ENCODE measurements at places on chromosomes 4 and X.

DNA sequence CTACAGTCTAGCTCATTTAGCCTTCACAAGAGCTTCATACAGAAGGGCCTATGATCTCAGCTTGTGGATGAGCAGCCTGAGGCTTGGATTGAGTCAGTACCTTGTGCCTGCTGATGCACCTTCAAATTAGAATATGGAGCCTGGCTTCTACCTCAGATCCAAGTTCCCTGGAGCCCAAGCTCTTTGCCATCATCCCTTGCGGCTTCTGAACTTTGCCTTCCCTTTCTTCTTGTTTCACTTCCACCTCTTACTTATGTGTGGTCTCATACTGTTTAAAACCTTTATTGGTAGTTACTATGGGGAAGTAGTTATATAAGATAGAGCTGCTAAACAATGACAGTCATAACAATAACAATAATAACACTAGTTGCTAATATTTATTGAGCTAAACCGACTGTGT lies 84.3 kb upstream of the AFF2 start:
- DNase-seq, result no peak

DNA sequence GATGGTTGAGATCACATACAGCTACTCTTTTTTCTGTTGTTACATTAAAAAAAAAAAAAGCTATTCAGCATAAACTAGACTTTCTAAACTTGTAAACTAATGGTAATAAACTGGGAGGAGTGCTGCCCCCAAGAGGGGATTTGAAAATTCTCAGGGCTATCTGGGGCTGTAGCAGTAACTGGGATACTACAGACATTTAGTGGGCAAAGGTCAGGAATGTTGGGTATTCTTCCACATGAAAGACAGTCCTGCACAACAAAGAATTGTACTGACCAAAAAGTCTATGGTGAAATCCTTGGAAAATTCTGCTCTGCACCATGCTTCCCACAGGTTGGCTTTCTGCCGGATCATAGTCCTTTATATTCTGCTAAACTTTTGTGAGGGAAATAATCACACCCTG lies 232.6 kb upstream of the BOD1L1 start:
- DNase-seq, result no peak

- DNase-seq, result no peak
These were observed 11.3 kb downstream of the PSAPL1 start for GRCh38 chr4:7423391-7423790.

DNA sequence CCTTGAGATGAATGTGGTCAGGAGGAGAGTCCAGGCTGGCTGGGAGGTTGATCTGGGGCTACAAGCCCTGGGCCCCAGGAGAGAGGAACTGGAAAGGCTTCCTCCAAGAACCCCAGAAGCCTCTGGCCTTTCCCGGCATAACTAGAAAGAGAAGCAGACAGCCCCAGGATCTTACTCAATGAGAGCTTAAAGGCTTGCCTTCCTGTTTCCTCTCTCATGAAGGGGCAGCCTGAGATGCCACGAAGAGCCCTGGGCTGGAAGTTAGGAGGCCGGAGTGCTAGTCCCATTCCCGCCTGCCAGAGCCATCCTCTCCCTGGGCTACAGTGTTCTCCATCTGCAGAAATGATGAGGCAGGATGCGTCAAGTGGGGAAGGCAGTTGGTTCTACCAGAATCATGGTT lies 20.1 kb upstream of the XPNPEP2 start:
- no peak for DNase-seq

- no peak for DNase-seq
These were observed 35.1 kb upstream of the ZNF41 start for GRCh38 chrX:47518144-47518543.

DNA sequence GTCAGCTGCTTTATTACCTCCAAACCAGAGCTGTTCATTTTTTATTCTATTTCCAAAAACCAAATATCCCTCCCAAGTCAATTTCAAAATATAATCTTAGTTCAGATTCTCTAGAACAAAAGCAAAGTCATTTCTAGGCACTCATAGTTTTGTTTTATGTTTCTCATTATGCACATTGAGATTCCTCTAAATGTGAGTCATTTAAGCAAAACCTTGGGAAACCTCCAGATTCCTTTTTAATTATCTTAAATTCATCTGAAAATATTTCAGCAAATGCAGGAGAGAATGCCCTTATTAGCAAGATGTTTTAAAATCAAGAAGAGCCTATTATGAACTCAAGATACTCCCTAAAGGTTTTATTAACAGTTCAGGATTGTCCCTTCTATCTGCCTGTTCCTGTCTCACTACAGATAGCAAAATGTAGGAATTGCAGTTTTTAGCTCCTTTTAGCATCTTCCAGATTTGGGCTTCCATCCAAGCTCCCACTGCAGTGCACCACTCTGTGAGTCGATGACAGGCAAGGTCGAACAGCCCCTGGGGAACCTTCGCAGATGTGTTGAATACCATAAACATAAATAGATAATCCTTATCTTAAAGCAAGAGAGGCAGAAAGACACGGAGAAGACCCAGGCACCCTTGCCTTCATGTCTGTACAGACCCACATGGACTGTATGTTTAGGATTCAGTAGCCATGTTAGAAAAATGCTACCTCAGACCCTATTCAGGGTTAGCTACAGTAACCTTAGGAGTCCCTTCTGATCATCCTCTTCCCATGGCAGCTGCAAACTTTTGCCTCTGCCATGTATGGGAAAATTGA lies 11.3 kb upstream of the SLC9A7 start:
- no peak for DNase-seq

- DNase-seq, result no peak
These were observed 74.3 kb downstream of the RBM47 start for GRCh38 chr4:40555176-40555900.

DNA sequence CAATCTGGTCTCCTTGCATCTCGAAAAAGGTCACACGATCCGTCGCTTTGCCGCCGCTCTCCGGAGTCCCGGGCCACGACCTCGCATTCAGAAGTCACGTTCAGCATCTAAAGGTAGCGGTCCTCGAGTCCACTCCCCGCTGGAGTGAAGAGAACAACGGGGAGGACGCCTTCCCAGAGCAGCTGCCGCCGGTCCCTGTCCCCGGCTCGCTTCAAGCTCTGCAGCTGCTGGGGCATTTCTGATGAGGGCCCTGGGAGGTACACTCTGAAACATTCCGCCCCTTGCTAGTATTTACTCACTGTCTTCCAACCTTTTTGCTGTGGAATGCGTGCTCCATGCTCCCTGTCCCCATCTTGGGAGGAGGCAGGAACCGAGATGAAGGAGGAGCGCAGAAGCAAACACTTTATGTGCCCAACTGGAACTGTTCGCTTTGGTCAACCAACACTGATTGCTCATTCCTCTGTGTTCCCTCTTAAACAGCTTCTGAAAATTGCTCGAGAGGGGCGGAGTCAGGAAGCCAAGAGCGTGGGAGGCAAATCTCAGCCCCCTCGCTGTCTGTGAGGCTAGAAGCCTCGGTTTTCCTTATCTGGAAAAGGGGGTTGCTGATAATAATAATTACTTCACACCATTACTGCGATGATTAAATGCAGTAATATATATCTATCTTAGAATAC lies 6.4 kb upstream of the VAMP7 start:
- no peak for DNase-seq

DNA sequence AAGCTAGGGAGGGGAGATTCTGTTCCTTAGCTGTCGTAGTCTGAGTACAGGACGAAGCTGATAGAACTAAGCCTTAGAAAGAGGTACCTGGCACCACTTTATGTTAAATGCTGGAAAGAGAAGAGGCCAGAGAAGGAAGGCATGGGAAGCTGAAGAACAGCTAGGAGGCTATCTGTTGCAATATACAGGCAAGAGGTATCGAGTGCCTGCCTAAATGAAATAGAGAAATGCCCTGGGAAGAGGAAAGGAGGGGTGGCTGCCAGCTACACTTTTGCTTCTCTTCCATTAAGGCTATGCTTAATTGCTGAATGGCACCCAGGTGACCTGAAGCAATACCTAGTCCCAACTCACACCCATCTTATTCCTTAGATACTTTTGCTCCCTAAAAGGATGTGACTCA lies 380.4 kb upstream of the FGF13 start:
- DNase-seq, result no peak

- no peak for DNase-seq
These were observed at the start of gene DUSP9 for GRCh38 chrX:153646620-153647373. TSS of gene DUSP9 (plus strand) at chrX:153647203. CDS start at chrX:153647954, 751 bp downstream.

DNA sequence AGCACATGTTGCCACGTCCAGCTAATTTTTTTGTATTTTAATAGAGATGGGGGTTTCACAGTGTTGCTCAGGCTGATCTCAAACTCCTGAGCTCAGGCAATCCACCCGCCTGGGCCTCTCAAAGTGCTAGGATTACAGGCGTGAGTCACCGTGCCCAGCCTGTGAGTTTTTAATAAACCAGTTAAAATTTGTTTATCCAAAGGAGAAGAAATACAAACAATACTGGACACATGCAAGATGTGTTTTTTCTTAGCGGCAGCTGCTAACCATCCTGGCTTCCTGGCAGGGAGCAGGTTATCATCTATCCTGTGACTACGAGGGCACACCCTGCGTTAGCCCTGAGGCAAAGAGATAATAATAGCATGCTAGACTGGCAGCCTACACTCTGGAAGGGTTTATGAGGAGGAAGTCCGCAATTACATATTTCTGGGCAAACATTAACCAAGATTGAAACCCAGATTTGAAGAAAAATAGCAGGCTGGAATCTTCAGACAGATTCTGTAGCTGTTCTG lies 191.4 kb downstream of the SPRY1 start:
- peak; percentile 92 for DNase-seq

- no peak for DNase-seq
These were observed 14.3 kb upstream of the RAB28 start for GRCh38 chr4:13498469-13498868.

DNA sequence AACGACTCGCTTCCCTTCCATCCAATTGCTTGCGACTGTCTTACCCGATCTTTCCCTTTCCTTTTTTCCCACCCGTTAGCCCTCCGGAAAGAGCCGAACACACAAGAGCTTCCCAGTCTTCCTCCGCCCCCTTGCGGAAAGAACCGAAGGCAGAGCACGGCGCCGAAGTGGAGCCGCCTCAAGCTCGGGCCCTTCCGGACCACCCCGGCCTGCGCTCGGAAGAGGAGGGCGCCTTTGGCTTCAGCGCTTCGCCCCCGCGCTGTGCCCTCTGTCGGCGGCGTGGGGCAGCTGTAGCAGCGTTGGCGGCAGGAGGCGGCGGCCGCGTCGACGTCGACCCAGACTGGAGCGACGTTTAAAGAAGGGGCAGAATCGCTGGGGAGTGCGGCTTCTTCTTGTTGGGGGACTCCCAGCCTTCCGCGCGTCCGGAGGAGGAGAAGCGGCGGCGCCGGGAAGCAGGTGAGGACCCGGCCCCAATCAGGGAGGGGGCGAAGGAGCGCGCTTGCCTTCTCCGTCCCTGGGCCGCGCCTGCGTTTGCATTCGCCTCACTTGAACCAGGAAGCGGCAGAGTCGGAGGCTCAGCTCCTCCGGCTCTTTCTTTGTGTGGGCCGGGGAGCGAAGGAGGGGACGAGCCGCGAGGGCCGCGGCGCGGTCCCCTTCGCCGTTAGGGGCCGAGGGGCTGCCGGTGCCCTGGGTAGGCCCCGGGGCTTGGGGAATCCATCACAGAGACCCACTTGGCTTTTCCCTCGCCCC lies at the start of gene ZBTB33:
ZBTB33 (plus strand) TSS at position 291 of the 750 bp plus-strand sequence. CDS start 2,604 bp downstream, outside the sequence.
- DNase-seq, result peak; percentile 97

GRCh38 chr4:184514121-184514988 lies 40.0 kb upstream of the IRF2 start:
- DNase-seq, result no peak

- DNase-seq, result no peak
These were observed 297.9 kb upstream of the CTSO start for GRCh38 chr4:156251373-156252065.

GRCh38 chrX:65900850-65901844 lies 138.7 kb downstream of the VSIG4 start:
- no peak for DNase-seq

DNA sequence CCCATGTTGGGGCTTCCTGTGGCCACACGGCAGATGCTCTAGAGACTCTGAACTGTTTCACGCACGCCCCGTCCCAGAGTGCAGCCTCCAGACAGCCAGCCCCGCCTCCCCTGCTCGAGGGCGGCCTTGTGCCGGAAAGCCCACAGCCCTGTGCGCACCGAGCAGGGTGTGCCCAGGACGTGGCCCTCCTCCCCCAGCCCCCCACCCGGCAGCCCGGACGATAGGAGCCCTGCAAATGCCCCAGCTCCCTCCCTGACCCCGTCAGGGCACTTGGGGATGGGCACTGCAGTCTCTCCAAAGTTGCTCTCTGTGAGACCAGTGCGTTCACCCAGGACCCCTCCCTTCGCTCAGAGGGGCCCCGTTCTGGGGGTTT lies 37.3 kb downstream of the ADRA2C start:
- DNase-seq, result no peak

DNA sequence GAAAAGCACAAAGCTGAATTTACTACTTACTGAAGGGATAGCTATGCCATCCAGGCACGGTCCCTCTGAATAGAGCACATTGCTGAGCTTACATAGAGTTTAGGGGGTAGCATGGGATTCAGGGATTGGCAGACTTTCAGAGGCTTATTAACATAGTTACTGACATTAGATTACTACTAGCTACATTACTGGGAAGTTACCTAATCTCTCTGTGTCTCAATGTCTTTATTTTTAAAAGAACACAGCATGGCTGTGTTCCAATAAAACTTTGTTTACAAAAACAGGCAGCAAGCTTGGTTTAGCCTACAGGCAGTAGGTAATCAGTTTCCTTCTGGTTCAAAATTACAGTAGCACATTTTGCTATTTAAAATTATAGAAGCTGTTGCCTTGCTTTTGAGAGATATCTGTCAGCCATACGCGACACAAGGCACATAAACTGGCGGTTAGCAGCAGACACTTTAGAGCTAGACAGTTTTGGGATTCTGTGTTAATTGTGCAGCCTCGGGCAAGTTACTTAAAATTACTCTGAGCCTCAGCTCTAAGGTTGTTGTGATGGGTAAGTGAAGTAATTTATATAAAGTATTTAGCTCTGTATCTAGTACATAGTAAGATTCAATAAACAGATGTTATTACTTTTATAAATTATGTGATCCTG lies 6.9 kb downstream of the KLHL8 start:
- DNase-seq, result no peak

GRCh38 chrX:39888730-39889129 lies 209.0 kb downstream of the BCOR start:
- no peak for DNase-seq

DNA sequence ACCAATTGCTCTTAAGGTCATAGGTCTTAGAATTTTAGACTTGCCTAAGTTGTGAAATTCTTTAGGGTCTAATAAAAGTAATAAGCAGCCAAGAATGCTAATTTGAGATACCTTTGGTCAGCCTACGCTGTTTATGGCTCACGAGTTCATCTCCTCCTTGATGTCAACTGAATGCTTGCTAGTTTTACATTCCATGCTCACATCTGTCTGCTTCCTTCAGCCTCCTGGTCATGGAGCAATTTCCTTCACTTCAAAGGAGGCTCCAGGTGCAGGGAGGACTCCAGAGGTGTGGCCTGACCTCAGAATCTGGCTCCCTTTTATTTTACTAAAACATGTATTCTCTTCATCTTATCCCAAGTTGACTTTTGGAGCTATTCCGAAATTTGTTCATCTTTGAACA lies 23.3 kb upstream of the LNX1 start:
- DNase-seq, result no peak

- no peak for DNase-seq
These were observed at the start of gene IL21 for GRCh38 chr4:122621016-122621507. TSS of gene IL21 (minus strand) at chr4:122621066. CDS start at chr4:122621011, 55 bp downstream.

- no peak for DNase-seq
These were observed 2548.3 kb downstream of the ARAP2 start for GRCh38 chr4:33696041-33696440.

- no peak for DNase-seq
These were observed 23.4 kb downstream of the CTBP1 start for GRCh38 chr4:1225272-1226143.

- no peak for DNase-seq
These were observed 62.9 kb upstream of the TXK start for GRCh38 chr4:48196758-48197504.

Data from NCI-H2081 (cell line).